ENCODE measurements at places on chromosomes 3 and 15.

DNA sequence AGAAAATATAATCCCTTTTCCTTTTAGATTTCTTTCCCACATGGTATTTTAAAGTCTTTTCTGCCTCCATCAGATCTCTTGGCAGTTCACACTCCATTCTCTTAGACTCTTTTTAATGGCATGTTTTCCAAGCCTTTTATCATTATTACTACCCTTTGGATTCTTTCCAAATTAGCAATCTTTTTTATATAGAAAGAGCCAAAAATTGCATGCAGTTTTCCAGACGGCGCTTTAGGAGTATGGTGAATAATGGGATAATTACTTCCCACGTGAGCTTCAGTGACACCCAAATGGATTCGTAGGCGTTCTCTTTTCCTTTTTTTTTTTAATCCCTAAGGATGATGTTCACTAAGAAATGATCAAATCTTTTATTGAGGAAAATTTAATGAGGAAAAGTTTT is 354.8 kb upstream of the DNAJC19 start:
- no peak for DNase-seq

- no peak for DNase-seq
These were observed 5.5 kb upstream of the LEKR1 start for GRCh38 chr3:156820692-156821080.

GRCh38 chr3:9730657-9731205 is 804 bp upstream of the BRPF1 start:
- no peak for DNase-seq

DNA sequence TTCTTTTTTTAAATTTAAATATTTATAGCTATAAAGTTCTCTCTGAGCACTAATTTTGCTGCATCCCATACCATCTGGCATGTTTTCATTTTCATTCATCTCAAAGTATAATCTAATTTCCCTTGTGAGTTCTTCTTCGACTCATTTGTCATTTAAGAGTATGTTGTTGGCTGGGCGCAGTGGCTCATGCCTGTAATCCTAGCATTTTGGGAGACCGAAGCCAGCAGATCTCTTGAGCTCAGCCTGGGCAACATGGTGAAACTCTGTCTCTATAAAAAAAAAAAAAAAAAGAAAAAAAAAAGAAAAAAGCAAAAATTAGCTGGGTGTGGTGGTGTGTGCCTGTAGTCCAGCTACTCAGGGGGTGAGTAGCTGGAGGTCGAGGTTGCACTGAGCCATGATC is 34.8 kb downstream of the MAP1A start:
- no peak for DNase-seq

- no peak for DNase-seq
These were observed 5.6 kb upstream of the FOXP1 start for GRCh38 chr3:71589132-71589531.

DNA sequence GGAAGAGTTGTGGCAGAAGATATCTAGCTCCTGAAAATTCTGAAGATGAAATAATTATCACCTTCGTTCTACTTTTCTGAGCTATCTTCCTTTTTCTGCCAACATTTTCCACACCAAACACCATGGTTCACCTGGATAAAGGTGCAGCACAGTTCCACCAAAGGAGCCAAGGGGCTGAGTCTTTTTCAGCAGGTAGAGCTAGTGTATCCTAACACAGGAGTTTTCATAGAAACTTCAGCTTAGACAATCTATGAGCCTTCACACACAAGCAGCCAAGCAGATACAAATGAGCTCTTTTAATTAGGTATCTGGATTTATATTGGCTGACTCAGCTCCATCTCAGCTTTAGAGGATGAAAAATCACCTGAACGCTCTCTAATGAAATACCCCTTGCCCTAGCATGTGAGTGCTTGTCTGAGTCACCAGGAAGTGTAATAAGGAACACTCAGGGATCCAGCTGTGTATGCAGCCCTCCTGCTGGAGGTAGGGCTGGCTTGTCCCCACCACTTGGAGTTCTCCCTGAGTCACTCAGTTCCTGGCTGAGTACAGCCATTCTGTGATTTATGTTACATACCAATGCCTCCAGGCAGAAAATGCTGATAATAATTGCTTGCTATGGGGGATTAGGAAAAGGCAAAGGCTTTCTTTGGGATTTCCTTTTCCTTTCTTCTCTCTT is 385.7 kb downstream of the LSAMP start:
- no peak for DNase-seq

DNA sequence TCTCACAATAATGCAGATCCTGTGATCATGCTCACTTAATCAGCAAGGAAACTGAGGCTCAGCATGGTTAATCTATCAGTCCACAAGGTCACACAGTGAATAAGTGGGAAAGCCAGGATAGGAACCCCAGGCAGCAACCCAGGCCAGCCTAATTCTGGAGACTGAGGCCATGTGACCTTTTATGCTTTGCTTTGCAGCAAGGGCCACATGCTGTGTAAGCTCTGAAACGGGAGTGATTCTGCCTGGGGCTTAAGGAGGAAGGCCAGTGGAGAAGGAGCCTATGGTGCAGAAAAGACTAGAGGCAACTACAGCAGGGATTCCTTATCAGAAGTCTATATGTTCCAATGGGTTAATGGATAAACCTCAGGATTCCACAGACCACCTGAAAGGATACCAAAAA is 157.6 kb upstream of the PPP2R3A start:
- no peak for DNase-seq

- no peak for DNase-seq
These were observed 214.5 kb downstream of the SLC9A9 start for GRCh38 chr3:143633816-143634215.

- DNase-seq, result no peak
These were observed 43.2 kb downstream of the GTPBP8 start for GRCh38 chr3:113034011-113034410.

DNA sequence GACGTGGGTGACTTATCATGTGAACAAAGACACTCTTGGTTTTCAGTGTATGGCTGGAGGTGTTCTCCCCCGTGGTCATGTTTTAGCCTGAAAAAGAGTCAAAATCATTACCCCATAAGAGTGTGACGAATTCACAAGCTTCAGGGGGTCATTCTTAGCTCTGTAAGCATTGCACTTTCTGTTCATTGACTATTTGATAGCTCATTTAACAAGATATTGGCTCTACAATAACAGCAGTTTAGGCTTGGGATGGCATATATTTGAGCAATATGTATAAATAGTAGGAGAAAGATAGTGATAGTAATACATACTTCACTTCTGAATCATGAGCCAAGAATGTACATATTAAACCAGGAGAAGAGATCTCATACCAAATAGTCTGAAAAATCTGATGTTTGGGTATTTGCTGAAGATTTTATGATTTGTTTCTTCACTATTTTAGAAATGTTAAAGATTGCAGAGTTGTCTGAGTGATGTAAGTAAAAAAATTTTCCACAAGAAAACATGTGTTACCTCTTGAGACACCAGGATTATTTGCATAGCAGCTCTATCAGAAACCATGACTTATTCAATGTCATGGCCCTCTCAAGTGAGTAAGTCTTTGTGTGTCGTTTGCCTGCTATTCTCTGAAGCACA is 996.0 kb downstream of the OTOL1 start:
- no peak for DNase-seq

DNA sequence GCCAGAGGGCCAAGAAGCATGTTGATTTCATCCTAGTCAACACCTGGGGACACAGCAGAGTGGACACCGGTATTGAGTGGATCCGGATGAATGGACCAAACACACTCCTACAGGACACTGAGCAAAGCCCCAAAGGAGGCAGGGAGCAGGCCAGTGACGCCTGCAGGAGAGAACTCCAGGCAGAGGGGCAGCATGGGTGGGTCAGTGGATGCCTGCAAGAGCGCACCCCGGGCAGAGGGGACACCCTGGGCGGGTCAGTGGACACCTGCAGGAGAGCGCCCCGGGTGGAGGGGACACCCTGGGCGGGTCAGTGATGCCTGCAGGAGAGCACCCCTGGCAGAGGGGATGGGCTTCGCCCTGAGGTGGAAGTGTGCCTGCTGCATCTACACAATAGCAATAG is 27.6 kb upstream of the HRH1 start:
- DNase-seq, result no peak

DNA sequence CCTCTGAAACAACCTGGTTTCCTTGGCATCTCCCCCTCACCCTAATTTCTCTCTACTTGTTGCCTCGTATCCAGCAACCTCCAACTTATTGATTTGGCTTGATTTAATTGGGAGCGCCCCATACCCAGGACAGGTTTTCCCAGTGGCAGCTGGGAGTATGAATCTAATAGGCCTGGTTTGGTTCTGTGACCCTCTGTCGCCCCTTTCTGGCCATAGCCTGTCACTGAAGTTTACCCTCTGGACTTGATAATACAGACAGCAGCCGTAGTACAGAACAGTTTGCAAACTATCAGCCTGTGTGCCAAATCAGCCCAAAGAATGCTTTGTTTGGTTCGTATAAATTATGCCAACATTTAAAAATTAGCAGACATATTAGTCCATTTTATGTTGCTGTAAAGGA is 525.1 kb upstream of the GOLIM4 start:
- DNase-seq, result peak; percentile 57

GRCh38 chr15:77459031-77459430 is 38.3 kb downstream of the HMG20A start:
- no peak for DNase-seq

- no peak for DNase-seq
These were observed 122.0 kb downstream of the KLF13 start for GRCh38 chr15:31448635-31448979.

GRCh38 chr3:16520241-16520969 is 6.9 kb upstream of the RFTN1 start:
- DNase-seq, result no peak

- DNase-seq, result no peak
These were observed 2.6 kb downstream of the LIMD1 start for GRCh38 chr3:45597171-45597570.

DNA sequence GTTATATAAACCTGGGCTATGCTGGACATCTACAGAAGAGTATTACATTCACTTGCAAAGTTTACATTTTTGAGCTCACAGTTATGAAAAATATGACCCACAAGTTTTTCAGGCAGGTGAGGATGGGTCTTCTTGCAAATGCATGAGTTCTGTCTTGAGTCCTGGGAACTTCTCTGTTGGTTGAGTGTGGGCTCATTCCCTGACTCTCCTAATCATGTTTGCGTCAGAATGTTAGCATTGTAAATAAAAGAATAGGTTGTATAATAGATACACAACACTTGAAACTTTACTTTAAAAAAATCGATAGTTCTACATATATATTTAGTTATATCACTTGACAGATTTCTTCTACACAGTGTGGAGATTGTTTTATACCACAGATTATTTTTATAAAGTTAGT is 7.2 kb upstream of the EXOG start:
- no peak for DNase-seq

- no peak for DNase-seq
These were observed 178.4 kb downstream of the ATP10A start for GRCh38 chr15:25684521-25685431.

GRCh38 chr3:110933821-110934426 is 137.7 kb upstream of the NECTIN3 start:
- no peak for DNase-seq

DNA sequence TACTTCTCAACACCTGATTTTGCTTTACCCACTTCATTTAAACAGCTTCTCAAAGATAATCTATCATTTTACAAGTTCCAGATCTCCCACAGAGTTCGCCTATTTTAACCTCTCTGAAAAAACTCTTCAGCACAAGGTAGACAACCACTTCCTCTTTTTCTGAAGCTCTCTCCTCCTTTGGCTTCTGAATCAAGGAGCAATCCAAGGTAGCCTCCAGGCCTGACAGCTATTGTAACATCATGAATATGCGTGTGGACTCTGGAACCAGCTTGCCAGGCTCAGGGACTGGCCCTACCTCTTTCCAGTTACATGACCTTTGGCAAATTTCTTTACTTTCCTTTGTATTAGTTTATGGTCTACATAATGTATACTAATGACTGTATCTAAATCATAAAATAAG is 405.9 kb upstream of the ZNF385D start:
- DNase-seq, result no peak

- DNase-seq, result no peak
These were observed 155.1 kb downstream of the IGF1R start for GRCh38 chr15:98803228-98804056.

DNA sequence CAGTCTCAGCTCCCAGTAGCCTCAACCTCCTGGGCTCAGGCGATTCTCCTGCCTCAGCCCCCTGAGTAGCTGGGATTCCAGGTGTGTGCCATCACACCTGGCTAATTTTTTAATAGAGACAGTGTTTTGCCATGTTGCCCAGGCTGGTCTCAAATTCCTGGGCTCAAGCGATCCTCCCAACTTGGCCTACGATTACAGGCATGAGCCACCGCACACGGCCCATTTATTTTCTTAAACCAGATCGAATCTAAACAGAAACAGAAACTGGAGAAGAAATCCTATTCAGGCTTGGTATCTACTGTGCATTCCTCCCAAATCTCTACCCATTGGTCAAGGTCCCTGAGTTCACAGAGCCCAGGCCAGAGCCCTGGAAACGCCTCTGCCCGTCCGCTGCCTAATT is 74.2 kb downstream of the PGPEP1L start:
- no peak for DNase-seq
